ENCODE measurements at places on chromosomes 16 and 17.

GRCh38 chr17:61284746-61285145 lies 114.9 kb upstream of the TBX2 start:
- no peak for DNase-seq

- DNase-seq, result no peak
These were observed 9.7 kb downstream of the RHBDL3 start for GRCh38 chr17:32275060-32276042.

GRCh38 chr17:52027620-52028295 lies 130.8 kb downstream of the CA10 start:
- no peak for DNase-seq

DNA sequence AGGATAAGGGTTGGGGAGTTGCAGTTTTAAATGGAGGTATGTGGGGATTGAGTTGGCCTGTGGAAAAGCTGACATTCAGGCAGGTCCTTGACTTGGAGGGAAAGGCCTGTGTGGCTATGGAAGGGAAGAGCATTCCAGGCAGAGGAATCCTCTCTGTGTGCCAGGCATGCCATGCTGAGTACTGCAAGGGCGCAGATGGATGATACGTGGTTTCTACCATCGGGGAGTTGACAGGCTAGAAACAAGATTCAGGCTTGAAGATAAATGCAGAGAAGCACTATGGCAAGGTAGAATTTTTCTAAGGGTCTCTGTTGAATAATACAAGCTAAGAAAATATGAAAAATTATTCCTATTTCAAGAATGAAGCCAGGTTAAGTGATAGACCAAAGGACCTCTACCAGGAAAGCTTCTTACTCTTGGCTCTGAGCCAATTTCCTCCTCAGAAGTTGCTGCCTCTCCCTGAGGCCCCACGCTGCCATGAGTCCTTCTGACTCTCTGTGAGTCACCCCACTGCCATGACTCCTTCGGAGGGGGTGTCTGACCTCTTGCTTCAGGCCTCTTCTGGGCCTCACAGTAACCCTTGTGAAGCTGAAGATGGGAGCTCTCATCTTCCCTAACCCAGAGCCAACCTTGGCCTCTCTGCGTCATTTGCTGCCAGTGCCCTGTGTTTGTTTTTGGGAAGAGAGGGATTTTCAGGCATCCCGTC lies 75.8 kb downstream of the WNT3 start:
- no peak for DNase-seq

GRCh38 chr16:12141073-12141951 lies 164.8 kb downstream of the SNX29 start:
- DNase-seq, result no peak

- no peak for DNase-seq
These were observed 31.6 kb upstream of the HS3ST2 start for GRCh38 chr16:22782314-22782713.

DNA sequence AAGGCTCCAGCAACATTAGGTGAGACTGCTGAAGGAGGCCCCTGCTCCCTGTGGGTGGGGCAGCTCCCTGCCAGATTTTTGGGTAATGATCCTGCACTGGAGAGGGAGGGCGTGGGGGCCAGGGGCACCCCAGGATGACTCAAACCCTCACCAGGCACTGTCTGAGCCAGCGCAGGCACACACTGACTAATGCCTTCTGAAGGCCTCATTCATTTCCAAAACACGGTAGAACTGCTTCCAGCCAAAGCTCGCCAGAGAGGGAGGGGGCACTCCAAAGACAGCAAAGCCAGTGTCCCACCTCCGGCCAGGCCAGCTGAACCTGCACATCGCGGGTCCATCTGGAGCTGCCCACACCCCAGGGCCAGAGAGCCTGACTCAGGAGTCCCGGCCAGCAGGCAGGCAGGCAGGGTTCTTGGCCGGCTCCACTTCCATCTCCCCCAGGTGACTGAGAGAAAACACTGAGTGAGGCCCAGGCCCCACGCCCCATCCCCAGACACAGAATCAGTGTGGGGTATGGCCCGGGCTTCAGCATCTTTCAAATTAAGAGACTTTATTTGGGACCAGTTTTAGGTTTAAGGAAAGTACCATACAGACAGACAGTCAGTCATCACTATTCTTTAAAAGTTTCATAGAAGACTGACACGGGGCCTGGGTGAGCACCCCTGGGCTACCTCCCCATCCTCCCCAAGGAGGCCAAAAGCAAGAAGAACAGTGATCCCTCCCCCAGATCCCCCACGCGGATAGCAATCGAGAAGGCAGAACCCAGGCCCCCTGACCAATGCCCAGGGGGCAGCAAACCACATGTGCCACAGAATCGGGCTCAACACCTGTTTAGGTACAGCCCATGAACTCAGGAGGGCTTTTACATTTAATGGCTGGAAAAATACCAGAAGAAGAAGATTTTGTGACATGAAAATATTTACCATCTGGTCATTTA lies 2.3 kb downstream of the PIEZO1 start:
- no peak for DNase-seq

GRCh38 chr16:234468-235305 lies at the start of gene FAM234A:
Gene FAM234A, plus strand, starts transcription at chr16:234821. Its CDS starts 19,593 bp downstream, at chr16:254414.
- DNase-seq, result peak; percentile 76

GRCh38 chr17:81561494-81561885 lies 9.3 kb upstream of the FAAP100 start:
- DNase-seq, result no peak

GRCh38 chr16:18801145-18801972 lies at the start of gene ARL6IP1:
Gene ARL6IP1, minus strand, starts transcription at chr16:18801549. Its CDS starts 83 bp downstream, at chr16:18801466.
- peak; percentile 100 for DNase-seq

GRCh38 chr17:50183421-50183994 lies 17.7 kb downstream of the SGCA start:
- DNase-seq, result no peak

DNA sequence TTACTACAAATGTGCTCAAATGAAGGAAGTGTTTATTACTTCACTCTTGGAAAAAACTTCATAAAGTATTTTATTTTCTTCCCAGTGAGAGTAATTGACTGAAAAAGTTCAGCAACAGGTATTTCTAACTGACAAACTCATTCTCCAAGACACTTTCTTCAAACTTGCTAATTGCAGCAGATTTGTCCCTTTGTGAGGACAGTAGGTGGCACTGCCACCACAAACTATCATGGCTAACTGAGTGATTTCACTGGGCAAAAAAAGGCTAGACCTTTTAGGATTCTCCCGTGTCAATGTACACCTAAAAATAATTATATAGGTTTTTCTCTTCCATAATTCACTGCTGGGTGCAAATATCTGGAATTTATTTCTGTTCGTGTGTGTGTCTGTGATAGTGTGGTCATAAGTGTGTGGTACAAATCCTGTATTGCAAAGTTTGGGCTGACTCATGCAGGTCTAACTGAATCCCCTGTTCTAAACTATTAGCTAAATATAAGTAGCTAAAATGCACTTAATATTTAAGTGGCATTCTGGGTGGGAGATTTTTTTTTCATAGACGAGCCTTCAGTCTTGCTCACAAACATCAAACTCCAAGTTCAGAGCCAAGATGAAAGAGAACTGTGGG lies 3.9 kb downstream of the HS3ST3A1 start:
- no peak for DNase-seq

DNA sequence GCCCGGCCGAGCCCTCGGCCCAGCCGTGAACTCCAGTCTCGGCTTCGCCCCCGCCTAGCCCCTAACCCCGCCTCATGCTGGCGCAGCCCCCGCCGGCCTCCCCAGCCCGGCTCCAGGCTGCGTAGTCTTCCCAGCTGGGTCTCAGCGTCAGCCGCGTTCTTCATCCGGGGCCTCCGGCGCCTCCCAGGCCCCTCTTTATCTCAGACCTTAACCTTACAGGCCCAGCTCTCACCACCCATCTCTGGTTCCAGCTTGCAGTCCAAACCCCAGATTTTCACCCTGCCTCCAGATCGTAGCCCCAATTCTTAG lies at the start of gene PROCA1:
PROCA1 (minus strand) TSS at position 166 of the 309 bp plus-strand sequence. CDS start 228 bp downstream, outside the sequence.
- no peak for DNase-seq

DNA sequence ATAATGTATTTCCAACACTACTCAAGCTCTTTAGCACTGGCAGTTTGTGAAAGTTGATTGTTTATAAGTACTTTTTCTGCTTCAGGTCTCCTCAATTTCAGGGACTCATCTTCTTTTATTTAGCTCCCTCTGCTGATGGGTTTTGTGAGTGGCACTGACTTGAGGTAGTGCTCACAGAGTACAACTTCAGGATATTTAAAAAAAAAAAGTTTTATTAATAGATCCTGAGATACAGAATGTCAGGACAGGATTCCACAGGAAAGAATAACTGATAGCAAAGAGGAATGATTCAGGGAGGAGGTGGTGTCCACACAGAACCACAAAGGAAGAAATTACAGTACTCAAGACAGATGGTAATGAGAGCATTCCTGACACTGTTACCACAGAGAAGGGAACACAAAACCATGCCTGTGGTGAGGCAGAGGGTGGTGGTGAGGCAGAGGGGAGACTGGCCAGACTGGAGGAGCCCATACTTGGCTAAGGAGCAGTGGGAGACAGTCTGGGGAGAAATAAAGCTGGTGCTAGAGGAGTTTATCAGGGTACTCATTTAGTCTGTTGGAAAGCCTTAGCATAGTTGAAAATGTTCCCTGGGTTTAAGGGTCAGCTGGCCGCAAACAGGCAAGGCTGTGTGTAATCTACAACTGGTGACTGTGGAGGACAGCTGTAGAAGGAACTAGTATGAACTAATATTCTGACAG lies 63.7 kb downstream of the SPAG9 start:
- peak; percentile 27 for DNase-seq

DNA sequence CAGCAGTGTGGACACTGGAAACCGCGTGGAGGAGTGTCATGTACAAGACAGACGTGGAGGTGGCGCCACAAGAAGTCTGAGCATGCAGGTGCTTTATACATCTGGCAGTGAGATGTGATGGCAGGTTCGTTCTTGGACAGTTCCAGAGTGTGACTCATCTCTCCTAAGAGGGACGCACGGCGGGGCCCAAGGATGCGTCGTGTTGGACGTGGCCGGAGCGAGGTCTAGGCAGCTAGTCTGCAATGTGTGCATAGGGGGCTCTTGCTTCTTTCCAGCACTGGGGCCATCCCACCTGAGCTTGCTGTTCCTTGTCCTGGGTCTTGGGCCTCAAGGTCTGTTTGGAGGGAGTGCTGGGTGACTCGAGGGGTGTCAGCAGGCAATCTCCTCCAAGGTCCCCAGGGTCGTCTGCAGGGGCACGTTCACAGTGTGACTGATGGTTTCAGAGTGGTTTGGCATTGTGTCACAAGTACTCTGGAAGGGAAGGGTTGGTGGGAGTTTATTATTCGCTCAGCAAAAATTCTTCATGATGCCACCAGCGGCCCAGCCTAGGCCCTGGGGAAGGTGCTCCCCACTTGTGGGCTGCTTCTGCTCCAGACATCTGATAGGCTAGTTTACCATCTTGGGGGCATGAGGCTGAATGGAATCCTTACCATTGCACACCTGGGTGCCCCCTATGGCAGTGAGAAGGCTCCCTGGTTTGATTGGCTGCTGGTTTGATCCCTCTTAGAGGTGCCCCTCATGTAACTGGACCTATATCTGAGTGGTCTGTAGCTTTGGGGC lies 22.1 kb downstream of the SPACA3 start:
- no peak for DNase-seq

- no peak for DNase-seq
These were observed 18.2 kb upstream of the RASL10B start for GRCh38 chr17:35713069-35713728.

DNA sequence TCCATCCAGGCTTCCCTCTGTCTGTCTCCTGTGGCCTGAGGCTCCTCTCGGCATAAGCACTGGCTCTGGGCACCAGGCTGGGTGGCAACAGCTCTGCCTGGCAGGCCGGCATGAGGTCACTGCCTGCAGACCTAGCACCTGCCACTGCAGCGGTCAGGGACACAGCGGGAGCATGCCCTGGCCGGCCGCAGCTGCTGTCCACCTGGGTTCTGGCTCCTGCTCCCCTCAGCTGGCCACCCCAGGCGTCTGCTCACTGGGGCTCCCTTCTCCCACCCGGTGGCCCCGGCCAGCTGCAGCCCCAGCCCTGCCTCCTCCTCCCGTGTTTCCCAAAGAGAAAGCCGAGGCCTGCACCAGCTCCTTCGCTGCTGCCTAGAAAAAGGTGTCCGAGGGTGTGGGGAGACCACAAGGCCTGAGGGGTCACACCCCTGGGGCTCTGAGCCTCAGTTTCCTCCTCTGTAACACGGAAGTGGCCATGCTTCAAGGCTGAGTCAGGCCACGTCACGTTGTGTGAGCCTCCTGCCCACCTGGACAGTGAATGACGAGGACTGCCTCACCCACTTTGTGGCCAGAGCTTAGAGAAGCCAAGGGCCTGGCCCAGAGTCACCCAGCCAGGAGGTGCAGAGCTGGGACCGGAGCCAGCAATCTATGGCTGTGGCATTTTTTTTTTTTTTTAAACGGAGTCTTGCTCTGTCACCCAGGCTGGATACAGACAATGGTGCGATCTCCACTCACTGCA lies 6.7 kb downstream of the NTHL1 start:
- DNase-seq, result no peak

DNA sequence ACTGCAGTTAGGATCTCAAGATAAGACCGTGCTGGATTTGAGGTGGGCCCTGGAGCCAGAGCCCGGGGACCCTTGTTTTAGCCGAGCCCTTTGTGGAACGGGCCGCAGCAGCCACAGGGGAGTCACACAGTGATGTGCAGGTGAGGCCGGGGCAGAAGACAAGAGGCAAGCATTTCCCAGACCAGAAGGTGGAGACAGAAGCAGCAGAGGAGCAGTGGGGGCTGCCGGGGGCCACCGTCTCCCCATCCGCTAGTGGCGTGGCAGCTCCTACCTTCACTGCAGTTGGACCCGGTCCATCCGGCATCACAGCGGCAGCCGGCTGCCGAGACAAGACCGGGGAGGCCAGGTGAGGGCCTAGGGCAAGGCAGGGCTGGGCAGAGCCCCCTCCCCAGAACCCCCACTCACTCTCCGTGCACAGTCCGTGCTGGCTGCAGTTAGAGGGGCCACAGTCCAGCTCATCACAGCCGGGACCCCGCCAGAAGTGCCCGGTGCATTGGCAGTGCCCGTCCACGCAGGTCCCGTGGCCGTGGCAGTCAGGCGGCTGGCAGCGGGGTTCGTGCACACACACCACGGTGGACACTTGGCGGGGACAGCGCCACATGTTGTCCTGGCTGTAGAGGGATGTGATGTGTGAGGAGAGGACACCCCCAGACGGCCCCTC lies 6.0 kb downstream of the NAGPA start:
- no peak for DNase-seq

GRCh38 chr17:64115822-64116534 lies 14.0 kb downstream of the ERN1 start:
- DNase-seq, result no peak

- DNase-seq, result no peak
These were observed 7.3 kb downstream of the CMTM4 start for GRCh38 chr16:66689282-66689681.

GRCh38 chr17:40997361-40997760 lies 2.3 kb downstream of the KRTAP3-2 start:
- no peak for DNase-seq

DNA sequence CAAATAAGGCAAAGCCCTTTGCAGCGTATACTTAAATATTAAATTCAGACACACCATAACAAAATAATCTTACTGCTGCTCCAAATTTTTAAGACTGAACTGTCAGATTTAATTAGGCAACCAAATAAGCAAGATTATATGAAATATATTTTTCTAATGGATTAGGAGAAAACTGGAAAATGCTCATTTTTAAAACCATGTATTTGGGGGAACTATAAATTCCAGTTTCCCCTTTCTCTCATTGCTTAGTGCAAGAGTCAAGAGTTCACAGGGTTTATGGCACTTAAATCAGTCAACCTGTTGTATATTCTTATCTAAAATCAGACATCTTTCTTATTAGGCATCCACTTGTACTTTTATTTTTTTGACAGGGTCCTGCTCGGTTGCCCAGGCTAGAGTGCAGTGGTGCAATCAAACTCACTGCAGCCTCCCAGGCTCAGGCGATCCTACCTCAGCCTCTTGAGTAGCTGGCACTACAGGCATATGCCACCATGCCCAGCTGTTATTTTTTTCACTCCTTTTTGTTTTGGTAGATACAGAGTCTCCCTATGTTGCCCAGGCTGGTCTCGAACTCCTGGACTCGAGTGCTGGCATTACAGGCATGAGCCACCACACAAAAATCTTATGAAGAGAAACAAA lies 2.1 kb upstream of the KANSL1 start:
- no peak for DNase-seq

Data from caudate nucleus (tissue), 63 donors.